ENCODE measurements at places on chromosomes 7 and 10. TPM values are rescaled to one million over a fixed set of nuclear protein-coding genes. Genes with fewer than 3 reads are reported as not detected.

GRCh38 chr7:12322284-12322902 is 81.3 kb downstream of the VWDE start:
- DNase-seq: peak; percentile 33

DNA sequence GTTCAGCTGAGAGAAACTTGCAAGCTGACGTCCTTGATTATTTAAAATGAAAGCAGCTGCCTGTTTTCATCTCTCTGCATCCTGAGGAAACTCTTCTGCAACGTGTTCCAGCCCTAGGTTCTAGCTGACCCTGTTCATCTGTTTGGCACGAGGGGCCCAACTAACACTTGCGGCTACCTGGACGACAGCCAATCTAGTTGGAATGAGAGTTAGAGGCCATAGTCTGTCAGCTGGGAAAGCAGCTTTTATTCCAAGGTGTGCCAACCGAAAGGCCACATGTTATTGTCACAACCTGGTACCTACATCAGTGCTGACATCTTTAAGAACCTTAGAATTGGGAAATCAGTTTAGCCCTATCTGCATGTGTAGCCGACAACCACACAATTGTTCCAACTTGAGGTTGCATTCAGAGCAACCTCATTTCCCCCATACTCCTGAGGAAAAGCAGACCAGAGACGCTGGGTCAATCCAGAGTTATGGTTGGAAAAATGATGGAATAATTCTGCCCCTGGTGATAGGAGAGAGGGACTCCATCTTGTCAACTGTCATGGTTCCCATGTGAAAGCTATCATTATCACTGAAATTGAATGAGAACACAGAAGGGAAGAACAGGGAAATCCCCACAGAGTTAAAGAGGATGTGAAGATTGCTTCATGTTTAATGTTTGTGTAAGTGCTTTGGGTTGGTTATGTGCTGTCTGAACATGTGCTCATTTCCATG is 121.6 kb downstream of the EGFR start:
- DNase-seq: peak; percentile 77

DNA sequence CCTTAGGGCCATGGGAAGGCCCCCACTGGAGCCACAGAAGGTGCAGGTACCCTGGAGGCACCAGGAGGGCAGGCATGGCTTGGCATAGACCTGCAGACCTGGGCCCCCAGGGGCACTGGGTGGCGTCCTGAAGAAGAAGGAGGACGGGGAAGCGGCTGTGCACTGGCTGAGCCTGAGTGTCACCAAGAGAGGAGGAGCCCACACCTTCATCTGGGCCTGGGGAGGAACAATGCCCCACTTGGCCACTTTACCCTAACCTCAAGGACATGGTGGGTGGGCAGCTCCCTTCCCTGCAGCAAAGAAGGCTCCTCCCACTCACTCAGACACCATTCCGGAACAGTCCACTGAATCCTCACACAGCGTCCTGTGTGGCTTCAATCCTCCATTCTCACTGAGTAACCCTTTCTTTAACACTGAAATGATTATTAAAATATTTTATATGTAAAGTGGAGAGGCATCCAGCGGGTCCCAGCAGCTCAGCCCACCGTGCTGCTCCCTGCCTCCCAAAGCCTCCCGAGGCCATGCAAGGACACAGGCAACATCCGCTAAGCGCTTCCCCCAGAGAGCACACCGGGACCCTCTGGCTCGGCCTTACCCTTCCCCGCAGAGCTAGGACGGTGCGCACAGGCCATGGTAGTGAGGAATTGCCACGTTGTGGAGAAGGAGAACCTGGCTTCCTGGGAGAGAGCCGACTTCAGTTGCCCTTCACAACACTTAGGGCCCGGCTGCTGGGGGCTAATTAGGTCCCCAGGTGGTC is 516.7 kb upstream of the MGMT start:
- no peak for DNase-seq

GRCh38 chr10:49532461-49532860 is 6.5 kb downstream of the ERCC6 start:
- DNase-seq: no peak

SHH gene
- total RNA-seq: 10.4 TPM

EEF1AKMT2 gene
- total RNA-seq: 15.7 TPM

GRCh38 chr10:5078547-5079180 is 15.6 kb upstream of the AKR1C3 start:
- peak; percentile 74 for DNase-seq

PLCE1 gene
- 4.4 TPM for total RNA-seq

CLDN15 gene
- 0.69 TPM for total RNA-seq
